ENCODE measurements at places on chromosomes 4 and X.

DNA sequence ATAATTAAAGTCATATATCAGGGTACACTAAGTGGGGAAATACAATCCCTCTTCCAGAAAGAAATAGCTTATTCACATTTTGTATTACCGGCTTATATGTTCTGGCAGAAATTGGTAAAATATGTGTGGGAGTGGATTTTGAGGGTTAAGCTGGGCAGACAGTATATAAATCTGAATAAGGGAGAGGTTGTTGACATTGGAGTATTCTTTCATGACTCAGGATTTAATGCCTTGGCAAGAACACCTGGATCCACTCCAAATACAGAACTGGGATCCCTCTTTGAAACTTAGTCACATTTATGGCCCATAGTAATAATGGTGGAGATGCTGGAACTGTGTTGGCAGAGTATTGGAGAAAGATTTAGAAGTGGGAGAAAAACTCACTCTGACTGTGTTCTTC, 54.3 kb upstream of the TET2 start:
- DNase-seq, result peak; percentile 41

GRCh38 chr4:173121076-173121561, 47.5 kb upstream of the GALNT7 start:
- DNase-seq, result peak; percentile 11

GRCh38 chrX:42975906-42976305, 197.9 kb upstream of the PPP1R2C start:
- DNase-seq, result no peak

DNA sequence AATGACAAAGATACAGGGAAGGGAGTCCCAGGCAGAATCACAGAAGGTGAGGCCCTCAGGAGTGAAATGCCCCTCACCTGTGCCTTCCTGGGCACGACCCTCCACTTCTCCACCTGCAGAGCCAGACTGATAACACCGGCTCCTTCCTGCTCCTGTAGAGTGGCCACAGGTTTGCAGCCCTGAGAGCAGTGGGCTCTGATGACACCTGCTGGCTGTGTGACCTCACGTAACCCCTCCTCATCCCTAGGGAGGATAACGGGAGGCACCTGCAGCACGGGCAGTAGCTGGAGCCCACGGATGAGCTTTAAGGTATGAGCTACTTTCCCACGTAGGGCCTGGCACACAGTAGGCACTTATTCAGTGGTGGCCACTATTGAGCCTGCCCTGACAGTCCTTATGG, 25.5 kb upstream of the MAN2B2 start:
- no peak for DNase-seq

DNA sequence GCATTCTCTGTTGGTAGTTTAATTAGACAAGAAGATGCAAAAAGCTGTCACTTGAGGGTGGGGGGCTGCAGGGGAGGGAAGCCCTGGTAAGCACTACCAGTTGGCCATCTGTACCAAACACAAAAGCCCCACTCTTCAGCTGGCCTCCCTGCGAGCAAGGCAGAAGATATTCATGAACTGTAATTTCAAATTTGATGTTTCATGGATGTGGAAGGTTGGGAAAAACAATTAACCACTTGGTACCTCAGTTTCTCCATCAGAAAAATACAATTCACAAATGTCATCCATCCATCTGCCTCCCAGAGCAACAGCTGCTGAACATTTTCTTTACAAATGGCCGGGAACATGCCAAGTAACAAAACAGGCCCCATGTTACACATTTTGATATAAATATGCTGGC, 265.3 kb downstream of the HNRNPD start:
- no peak for DNase-seq

- DNase-seq, result no peak
Measured at GRCh38 chrX:24480400-24480865, 15.3 kb downstream of the PDK3 start.

DNA sequence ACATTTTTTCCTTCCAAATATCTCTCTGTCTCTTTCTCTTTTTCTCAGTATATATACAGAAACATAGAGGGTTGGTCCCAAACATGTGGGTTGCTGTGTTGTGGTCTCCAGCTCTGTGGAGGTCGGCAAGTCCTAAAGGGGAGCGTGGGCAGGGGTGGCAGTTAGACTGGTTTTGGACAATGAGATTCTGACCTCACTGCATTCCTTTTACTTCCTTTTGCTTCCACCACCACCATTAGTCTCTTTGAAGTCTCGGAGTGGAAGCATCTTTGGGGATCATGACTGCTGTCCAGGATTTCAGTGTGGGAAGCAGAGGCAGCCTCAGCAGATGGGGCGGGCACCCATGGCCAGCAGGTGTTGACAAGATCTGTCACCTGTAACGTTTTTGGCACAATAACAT, 1091.8 kb downstream of the RAPGEF2 start:
- no peak for DNase-seq

DNA sequence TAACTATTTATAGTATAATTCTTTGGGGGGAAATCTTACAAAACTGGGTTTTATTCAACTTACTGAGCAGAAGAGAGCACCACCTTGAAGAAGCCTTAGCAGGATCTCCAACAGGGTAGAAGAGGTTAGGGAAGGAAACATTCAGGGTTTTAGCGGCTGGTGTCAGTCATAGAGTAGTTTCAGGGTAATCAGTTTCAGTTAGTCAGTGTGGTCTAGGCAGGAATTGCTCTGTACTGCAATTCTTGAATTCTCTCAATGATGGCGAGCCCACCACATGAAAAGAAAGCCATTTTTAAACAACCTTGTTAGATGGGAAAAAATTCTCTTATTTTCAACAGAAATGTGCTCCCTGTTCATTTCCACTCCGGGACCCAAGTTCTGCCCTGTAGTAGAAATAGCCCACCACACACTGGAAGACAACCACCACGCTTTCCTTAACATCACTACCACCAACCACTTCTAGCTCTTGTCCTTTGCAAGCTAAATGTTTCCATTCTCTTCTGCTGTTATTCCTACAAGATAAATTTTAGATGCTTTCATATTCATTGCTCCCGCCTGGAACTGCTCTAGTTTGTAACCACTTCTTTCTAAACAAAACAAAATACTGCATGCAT, 25.9 kb downstream of the COL25A1 start:
- no peak for DNase-seq

DNA sequence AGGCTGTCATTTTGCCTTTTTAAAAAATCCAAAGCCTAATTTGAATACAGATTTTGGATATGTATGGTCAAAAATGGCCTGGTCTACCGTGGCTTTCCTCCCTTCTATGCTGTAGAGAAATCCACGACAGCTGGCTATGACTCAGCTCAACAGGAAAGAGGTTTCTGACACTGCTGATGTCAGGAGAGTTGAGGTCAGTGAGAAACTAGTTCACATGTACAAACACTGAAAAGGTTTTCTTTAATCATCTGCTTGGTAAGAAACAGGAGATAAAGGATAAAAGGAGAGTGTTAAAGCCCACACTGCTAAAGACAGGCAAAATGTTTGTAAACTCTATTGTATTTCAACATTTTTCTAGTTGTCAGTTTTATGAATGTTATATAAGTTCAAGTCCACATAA, 113.9 kb downstream of the NYX start:
- peak; percentile 52 for DNase-seq

DNA sequence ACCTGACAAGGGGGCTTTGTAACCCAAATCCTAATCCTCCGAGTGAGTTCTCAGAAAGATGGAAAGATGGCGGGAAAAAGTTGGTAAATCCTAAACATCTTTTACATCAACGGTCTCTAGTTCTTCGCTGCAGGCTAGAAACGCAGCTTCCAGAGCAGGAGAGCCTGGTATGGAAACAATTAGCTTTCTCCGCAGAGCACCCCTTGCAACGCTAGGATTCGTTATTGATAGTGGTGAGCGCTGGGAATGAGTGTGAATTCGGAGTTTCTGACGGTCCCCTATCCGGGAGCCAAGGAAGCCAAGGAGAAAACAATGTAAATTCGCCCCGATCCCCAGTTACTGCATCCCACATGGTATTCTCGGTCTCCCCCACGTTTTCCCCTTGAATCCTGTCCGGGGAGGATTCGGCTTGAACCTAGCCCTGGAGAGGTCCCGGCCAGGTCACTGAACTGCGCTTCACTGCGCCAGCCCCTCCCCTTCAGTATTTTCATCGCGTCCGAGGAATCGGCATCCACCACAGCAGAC, 4.7 kb upstream of the NEUROG2 start:
- no peak for DNase-seq
